ENCODE measurements at places on chromosomes 13 and 19.

DNA sequence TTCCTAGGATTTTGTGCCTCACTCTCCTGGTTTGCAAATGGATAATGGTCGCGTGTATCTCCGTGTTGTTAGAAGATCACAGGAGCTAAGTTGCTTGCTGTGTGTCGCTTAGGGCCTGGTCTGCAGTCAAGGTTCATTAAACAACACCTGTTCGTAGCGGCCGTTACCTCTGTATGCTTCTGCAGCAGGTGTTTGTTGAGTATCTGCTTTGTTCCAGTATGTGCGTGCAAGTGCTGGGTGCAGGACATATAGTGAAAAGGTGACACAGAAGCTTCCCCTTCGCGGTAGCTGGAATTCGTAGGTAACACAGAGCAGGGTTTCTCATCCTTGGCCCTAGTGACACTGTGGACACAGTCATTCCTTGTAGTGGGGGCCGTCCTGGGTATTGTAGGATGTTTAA lies 5.4 kb downstream of the MED25 start:
- DNase-seq, result no peak

GRCh38 chr13:113869263-113869662 lies 5.4 kb upstream of the GAS6 start:
- DNase-seq, result no peak

DNA sequence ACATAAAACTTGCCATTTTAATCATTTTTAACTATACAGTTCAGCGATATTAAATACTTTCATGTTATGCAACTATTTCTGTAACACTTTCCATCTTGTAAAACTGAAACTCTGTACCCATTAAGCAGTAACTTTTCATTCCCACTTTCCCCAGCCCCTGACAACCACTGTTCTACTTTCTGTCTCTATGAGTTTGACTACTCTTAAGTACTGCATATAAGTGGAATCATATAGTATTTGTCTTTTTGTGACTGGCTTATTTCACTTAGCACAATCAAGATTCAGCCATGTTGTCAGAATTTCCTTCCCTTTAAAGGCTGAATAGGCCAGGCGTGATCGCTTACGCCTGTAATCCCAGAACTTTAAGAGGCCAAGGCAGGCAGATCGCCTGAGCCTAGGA lies 56.2 kb downstream of the ARHGAP35 start:
- no peak for DNase-seq

- DNase-seq, result no peak
Observed at GRCh38 chr13:77506874-77507273, 28.6 kb upstream of the SCEL start.

DNA sequence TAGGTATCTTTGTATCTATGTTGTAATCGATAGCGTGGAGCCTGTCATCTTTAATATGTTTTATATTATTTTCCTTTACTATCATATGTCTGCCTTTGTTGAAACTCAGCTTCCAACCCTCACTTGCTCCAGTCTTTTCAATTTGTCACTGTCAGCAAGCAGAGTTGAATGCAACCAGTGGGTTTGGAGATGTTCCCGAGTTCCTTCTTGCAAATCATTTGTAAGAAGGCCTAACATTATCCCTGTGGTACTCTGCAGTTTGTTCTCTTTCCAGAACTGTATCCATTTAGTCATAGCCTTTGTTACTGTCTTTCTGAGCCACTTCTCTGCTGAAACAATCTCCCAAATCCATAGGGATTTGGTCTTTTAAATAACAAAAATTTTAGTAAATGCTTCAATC lies 41.8 kb downstream of the RNASEH2B start:
- no peak for DNase-seq

- no peak for DNase-seq
Observed at GRCh38 chr19:16266586-16266942, 58.1 kb upstream of the KLF2 start.

GRCh38 chr19:17677002-17677401 lies 11.2 kb downstream of the UNC13A start:
- DNase-seq, result no peak

- DNase-seq, result no peak
Observed at GRCh38 chr13:76637641-76638141, 248.5 kb downstream of the KCTD12 start.

DNA sequence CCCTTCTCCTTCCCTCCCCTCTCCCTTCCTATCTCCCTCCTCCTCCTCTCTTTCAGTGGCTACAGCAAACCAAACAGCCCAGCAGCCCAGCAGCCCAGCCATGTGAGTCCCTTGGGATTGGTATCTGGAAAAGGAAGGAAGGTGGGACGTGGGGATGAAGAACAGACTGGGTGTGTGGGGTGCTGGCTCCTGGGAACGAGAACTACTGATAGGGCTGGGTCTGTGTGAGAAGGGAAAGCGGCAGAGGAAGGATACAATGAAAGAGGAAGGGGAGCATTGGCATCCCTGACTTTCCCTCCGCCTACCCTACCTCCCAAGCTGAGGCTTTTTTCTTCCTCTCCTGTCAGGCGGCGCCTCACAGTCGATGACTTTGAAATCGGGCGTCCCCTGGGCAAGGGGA lies 863 bp downstream of the AURKC start:
- DNase-seq, result no peak

GRCh38 chr19:8473648-8474476 lies 28.6 kb downstream of the PRAM1 start:
- no peak for DNase-seq
